ENCODE measurements at places on chromosomes 4 and X.

DNA sequence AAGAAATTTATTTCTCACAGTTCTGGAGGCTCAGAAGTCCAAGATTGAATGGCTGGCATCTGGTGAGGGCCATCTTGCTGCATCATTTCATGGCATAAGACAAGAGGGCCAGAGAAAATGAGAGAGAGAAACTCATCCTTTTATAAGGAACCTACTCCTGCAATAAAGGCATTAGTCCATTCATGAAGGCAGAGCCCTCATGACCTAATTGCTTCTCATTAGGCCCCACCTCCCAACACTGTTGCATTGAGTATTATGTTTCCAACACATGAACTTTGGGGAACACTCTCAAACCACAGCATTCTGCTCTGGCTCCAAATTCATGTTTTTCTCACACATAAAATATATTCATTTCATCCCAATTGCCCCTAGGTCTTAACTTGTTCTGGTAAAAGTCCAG is 14.2 kb downstream of the RNF175 start:
- no peak for DNase-seq

- DNase-seq: no peak
These were observed 41.4 kb upstream of the MSANTD1 start for GRCh38 chr4:3207531-3208037.

GRCh38 chr4:40990236-40990898 is 224.0 kb downstream of the APBB2 start:
- no peak for DNase-seq

- no peak for DNase-seq
These were observed 76.5 kb downstream of the RASGEF1B start for GRCh38 chr4:81395239-81395638.

- DNase-seq: no peak
These were observed 95.0 kb downstream of the NYX start for GRCh38 chrX:41542135-41542534.

GRCh38 chrX:120380699-120381098 is 18.8 kb downstream of the ATP1B4 start:
- DNase-seq: no peak

- DNase-seq: no peak
These were observed 191.8 kb upstream of the S100G start for GRCh38 chrX:16458208-16458607.

DNA sequence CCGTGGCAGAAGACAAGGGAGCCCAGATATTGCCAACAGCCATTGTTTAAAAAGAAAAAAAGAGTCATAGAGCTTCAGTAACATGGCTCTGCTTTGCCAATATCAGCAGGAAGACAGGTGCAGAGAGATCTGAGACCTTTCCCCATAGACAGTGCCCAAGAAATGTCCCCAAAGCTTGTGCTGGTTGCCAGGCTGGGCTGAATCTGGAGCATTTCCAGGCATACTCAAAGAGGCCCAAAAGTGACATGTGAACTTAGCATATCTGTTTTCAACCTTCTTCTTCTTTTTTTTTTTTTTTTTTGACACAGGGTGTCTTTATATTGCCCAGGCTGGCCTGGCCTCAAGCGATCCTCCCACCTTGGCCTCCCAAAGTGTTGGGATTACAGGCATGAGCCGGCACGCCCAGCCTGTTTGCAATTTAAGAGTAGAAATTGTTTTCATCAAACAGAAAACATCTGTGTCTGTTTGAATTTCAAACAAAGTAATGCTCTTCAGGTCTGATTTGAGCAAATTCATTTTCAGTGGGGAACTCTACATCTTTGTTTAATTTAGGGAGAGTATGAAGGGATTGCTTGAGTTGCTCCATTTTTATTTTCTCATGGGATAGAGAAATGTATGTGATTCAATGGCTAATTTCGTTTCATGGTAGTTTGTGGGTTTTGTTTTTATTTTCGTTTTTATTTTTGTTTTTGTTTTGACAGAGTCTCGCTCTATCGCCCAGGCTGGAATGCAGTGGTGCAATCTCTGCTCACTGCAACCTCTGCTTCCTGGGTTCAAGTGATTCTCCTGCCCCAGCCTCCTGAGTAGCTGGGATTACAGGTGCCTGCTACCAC is 56.6 kb upstream of the RBM47 start:
- no peak for DNase-seq

DNA sequence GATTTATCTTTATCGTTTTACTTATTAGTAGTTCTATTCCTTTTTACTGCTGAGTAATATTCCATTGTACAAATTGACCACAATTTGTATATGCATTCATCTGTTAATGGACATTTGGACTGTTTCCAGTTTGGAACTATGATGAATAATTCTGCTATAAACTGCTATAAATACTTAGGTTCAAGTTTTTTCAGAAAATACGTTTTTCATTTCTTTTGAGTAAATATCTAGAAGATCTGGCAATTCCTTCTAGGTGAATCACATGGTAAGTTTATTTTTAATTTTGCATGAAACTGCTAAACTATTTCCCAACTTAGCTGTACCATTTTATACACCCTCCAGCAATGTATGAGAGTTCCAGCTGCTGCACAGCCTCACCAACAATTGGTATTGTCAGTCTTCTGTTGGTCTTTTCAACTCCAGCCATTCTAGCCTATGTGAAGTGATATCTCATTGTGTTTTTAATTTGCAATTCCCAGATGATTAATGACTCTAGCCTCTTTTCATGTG is 22.2 kb downstream of the LIN54 start:
- no peak for DNase-seq

DNA sequence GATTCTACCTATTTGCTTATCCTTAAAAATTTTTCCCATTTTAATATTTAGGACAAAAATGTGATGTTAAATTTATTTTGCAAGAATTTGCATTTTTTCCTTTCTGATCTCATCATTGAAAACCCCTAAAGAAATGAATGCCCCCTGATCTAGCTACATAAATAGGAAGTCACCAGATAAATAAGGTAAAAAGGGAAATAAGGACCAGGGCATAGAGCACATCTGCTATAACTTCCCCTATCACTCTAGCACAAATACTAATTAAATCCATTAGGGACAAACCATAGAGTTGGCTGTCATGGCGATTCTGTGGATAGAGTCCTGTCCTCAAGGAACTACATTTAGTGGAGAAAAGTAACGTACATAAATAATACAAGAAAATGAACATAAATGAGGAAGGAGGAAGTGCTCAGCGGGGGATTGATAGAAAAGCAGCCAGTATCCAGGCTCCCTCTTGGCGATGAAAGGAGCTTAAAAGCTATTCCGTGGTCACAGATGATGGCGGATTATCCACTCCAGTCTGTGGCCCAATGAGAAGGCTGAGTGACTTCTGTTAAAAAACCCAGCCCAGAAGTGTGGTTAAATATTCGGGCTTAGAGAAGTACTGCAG is 76.9 kb upstream of the RPL34 start:
- no peak for DNase-seq

DNA sequence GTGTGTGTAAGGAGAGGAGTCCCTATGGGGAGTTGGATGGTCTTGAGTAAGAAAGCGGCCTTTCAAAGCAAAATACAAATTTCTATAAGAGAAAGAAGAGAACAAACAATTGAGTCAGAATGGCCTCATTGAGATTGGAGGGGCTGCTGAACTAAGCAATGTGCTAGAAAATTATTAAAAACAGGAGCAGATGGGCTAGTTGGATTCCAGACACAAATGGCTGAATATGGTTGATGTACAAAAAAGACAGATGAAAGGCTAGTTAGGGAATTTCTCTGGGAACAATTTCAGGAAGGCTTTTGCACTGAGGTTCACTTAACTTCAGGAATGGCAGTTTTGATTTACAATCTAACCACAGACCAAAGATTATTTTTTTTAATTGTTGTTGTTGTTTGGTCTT is 1806.8 kb upstream of the TENM3 start:
- DNase-seq: no peak

DNA sequence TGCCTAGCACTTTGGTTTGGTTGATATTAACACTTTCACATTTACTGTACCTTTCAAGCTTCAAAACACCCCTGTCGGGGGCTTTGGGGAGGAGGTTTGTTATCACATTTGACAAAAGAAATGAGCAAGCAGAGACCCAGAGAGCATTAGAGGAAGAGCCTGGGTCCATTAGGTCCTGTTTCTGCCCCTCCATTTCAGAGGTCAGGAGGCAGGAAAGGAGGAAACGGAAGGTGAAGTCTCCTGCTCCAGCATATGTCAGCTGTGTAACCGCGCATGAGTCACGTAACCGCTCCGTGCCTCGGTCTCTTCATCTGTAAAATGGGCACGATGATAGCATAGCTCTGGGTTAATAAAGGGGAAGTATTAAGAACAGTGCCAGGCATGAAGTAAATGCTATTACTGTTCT is 201.9 kb upstream of the BCOR start:
- no peak for DNase-seq

DNA sequence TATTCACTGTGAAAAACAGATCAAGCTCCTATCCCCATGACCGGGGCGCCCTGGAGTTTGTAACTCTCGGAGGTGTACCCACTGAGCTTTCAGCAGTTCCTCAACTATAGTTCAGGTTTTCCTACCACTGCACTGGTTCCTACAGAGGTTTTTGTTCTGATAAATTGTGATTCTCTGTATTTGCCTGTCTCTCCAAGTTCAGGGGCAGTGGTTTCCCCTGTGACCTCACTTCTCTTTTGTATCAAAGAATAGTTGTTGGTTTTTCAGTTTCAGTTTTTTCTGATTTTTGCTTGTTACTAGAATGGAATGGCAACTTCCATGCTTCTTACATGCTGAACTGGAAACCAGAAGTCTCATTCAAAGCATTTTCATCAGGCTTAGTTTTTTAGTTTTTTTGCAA is 56.8 kb upstream of the PLS3 start:
- no peak for DNase-seq

DNA sequence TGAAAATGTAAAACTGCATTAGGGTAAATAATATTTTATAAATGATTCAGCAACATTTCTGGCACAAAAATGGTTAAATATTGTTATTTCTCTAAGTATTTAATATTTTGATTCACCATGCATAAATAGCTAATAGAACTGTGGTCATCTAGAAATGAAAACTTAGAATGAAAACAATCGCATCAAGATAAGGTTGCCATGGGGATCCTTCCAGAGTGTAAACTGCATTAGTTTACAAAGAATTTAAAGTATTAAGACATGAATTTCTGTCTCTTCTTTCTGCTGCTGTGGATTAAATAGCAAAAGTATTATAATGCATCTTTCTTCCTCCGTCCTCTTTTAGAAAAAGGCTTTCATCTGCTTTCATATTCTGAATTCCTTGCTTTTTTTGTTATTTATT is 1064.6 kb upstream of the SLIT2 start:
- DNase-seq: no peak

GRCh38 chrX:45769761-45770582 is 569.3 kb upstream of the DIPK2B start:
- DNase-seq: no peak

GRCh38 chr4:61428950-61429349 is 228.8 kb downstream of the ADGRL3 start:
- no peak for DNase-seq

- no peak for DNase-seq
These were observed 204.9 kb downstream of the AASDH start for GRCh38 chr4:56182356-56182755.

DNA sequence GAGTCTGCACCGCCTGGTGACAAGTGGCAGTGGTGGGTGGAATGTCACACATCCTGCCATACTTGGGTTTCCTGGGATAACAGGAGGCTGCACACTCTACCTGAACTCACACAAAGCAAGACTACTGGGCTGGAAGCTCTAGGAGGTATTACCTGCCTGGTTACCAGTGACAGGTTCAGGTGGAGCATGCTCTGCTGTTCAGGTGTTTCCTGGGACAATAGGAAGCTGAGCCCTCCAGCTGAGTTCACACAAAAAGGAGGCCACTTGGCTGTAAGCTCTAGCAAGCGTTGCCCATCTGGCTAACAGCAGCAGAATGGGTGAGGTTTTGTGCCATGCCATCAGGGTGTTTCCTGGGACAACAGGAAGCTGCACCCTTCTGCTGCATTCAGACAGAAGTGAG is 17.4 kb upstream of the UGT2B7 start:
- DNase-seq: no peak

DNA sequence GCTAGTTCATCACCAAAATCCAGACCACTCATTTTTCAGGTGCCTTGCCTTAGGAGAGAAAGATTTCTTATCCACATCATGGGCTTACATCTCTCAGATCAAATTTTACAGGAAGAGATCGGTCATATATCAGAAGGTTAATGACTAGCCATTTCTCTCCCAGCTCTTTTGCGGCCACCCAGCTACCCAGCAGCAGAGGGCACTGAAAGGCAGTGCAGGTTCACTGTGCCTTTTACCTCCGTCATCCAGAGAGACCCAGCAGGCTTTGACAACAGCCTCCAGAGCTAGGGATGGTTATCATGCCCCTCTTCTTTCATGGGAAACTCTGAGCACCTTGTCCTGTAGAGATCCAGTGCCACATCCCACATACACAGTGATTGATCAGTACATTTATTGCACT is 384.8 kb downstream of the AFF2 start:
- no peak for DNase-seq

DNA sequence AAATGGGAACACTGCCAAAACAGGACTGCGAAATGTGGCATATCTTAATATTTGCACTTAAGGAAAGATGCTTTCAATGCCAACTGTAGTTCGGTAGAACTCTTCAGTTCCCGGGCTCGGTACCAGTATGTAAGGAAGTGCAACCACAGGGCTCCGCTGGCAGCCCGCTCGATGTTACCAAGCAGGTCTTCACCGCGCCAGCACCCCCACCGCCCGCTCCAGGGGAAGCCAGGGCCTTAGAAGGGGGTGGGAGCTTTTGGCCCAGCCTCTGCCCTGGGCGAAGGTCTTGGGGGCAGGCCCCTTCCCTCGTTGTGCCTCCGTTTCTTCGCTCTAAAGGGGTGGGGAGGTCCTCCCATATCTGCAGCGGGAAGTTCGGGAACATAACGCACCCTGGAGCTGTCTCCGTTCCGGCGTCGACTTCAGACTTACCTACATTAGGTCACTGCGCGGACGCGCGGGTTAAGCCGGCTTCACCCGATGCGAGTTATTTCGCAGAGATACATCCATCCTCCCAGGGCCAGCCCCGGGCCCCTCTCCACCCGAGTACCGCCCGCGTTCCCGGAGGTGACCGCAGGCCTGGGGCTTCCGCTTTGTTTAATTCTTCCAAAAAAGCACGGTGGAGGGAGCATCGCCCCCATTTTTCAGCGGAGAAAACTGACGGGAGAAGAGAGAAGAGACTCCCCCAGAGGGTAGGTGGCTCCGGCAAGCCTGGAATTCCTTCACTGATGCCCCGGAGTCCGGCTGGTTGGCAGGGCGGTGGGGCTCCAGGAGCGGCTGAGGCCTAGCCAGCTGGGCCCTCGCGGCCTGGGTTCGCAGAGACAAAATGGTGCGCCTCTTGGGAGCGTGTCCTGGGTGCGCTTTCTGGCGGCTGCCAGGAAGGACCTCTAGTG is 1.0 kb upstream of the HMX1 start:
- no peak for DNase-seq

DNA sequence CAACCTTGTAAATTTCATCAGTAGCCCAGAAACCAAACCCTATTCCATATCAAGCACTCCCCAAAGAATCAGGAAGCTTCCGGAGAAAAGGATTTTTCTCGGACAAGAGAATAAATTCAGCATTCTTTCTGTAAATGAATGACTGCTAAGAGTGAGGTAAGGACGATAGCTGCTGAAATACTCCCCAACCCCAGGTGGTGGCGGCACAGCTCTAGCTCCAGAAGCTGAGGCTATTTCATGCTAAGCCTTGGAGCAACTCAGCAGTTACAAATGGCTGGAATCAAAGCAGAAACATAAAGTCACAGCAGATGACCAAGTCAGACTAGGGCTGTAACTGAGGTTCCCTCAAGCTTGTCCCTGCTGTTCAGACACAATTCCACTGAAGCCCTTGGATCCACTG is 13.9 kb upstream of the PCDH19 start:
- no peak for DNase-seq

- no peak for DNase-seq
These were observed 62.0 kb downstream of the HTT start for GRCh38 chr4:3136454-3136853.
